ENCODE measurements at places on chromosomes 1 and 21. TPM values are rescaled to one million over a fixed set of nuclear protein-coding genes. Genes with fewer than 3 reads are reported as not detected.

Gene SEC16B
- not detected for total RNA-seq

Gene CTSK
- 2.9 TPM for total RNA-seq

Gene MLLT11
- 4.8 TPM for total RNA-seq

Gene IGFN1
- not detected for total RNA-seq

Gene SLC9C2
- not detected for total RNA-seq

- DNase-seq = peak; percentile 99
Measured at GRCh38 chr1:160098852-160099561, 588 bp upstream of the IGSF8 start.

DNA sequence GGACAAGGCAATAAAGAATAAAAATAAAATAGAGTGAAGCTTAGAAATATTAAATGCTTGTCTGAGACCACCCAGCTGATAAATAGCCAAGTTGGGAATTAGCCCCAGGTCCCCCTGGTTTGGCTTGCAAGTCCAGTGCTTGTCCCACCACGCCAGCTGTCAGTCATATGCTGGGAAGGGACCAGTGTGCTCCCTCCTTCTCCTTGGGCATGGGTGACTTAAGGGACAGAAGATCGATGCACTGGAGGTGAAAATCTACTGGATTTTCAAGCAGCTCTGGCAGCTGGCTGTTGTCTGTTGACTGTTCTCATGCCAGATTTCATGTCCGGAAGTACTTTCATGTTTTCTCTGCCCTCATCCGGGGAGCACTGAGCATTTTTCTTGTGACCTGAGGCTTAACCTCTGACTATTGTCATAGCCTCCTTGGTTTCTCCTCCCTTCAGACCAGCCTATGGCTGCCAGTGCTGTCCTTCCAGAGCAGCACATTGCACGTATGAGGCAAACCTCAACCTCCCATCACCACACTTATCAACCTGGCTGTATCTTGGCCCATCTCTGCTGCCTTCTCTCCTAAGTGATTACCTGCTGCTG, 12.4 kb downstream of the LMOD1 start:
- no peak for DNase-seq

GRCh38 chr21:16258844-16259611, 529.2 kb downstream of the USP25 start:
- DNase-seq = no peak

- DNase-seq = no peak
Measured at GRCh38 chr1:159756397-159756796, 24.4 kb upstream of the DUSP23 start.

DNA sequence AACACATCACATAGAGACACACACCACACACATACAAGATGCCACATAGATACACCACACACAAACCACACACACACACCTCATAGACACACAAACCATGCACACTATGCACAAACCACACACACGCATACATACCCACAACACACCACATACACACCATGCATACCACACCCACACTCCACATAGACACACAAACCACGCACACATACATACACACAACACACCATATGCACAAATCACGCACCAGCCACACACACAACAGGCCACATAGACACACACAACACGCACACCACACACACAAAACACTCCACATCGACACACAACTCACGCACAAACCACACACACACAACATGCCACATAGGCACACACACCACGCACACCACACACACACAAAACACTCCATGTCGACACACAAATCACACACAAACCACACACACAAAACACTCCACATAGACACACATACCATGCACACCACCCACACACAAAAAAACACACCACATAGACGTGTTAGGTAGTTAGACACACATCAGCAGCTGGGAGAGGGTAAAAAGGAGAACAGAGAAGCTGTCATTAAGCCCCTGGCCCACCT, 49.5 kb upstream of the SLC19A1 start:
- no peak for DNase-seq

GRCh38 chr1:107794571-107794970, 170.4 kb downstream of the VAV3 start:
- no peak for DNase-seq

DNA sequence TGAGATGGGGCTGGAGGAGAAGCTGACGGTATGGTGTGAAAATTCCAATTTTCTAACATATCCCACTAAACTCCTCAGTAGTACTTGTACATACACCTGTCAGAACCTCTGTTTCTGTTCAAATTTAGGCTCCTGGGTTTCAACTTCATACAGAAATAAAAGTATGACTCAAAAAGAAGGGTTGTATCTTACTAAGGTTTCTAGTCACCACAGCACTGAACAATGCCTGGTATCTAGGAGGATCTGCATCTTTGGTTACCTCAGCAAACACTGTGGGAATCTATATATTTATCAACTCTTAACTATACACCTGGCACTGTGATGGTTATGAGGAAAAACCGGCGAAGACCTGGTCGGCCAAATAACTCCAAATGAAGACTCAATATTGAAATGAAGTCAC, 13.8 kb downstream of the RBM34 start:
- DNase-seq = no peak

DNA sequence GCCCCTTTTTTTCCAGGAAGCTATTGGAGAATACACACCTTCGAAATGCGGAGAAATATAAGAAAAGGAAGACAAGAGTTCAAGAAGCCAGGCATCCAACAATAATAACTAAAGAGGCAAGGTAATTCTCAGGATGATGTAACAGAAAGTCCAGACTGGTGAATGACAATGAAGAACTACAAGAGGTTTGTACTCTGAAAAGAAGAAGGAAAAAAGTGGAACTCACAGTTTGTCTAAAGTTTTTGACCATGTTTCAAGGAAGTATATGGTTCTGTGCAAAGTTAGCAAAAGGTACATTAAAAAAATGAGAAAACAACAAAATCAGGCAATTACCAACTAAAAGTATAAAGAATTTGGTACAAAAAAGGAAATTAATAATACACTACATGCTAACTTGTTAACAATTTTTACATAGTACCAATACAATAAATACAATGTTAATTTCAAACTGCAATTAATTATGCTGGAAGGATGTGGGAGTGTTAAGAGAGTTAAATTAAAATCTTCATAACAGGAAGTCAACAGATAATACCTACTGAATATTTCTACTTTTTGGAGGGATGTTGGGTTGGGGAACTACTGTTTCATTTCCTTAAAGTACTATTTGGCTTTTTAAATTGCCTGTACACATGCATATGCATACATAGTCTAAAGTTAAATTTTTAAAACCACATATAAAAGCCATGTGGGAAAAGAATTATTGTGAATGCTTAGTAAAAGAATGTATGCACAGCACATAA, 12.9 kb upstream of the CD55 start:
- no peak for DNase-seq

GRCh38 chr21:36183144-36183795, 26.6 kb downstream of the DOP1B start:
- no peak for DNase-seq

DNA sequence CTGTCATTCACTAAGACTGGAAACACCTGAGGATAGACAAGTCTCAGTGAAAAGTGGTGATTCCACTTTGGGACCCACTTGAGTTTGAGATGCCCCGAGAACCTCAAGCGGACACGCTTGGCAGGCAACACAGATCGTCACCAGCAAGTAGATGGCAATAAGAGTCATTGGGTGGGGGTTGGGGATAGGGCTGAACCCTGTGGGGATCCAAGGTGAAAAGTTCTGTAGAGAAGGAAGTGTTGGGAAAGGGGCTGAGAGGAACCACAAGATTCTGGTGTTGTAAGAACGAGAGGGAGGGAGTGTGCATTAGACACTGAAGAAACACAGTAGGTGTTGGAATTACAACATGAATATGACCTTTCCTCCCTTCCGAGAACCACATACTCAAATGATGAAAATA, 45.4 kb upstream of the TDRD10 start:
- no peak for DNase-seq

Measured in activated CD8-positive, alpha-beta T cell treated with anti-CD3 and anti-CD28 coated beads for 36 hours (primary cell).